Activated T-cell treated with anti-CD3 and anti-CD28 coated beads, Interleukin-2, amount 50 U/mL, for 24 hours (primary cell): ENCODE measurements at places on chromosomes 2 and 18.

DNA sequence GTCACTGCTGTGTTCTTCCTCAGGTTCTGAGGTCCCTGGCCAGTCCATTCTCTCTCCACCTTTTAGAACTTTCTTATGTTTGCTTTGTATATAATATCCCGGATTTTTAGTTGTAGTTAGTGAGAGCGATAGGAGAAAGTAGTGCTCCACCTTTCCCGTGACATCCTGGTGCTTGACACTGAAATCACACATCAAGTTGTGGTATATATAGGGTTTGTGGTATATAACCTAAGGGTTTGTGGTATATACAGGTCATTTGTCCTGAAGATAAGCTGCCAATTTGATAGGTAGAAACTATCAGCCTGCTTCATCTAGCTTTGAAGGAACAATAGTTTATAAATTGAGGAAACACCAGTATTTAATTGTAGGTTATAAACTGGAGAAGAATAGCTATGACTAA lies 13.1 kb downstream of the ZNF892 start:
- no peak for DNase-seq

GRCh38 chr2:241410739-241411176 lies 54.7 kb downstream of the FARP2 start:
- DNase-seq = no peak

DNA sequence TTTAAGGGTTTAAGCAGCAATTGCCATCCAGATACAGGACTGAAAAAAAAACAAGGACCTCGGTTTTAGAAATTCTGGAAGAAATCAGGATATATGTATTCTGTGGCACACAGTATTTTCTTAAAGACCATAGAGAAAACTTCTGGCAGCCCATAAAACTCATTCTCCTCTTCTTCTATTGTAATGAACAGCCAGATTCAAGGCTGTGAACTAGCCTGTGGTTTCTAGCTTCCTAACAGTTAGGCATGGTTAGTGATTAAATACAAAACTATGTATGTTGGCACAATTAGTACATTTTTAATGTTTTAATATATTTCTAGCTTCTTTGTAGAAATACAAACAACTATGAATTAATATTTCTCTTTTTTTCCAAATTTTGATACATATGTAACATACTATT lies 555.7 kb downstream of the DSC3 start:
- no peak for DNase-seq

DNA sequence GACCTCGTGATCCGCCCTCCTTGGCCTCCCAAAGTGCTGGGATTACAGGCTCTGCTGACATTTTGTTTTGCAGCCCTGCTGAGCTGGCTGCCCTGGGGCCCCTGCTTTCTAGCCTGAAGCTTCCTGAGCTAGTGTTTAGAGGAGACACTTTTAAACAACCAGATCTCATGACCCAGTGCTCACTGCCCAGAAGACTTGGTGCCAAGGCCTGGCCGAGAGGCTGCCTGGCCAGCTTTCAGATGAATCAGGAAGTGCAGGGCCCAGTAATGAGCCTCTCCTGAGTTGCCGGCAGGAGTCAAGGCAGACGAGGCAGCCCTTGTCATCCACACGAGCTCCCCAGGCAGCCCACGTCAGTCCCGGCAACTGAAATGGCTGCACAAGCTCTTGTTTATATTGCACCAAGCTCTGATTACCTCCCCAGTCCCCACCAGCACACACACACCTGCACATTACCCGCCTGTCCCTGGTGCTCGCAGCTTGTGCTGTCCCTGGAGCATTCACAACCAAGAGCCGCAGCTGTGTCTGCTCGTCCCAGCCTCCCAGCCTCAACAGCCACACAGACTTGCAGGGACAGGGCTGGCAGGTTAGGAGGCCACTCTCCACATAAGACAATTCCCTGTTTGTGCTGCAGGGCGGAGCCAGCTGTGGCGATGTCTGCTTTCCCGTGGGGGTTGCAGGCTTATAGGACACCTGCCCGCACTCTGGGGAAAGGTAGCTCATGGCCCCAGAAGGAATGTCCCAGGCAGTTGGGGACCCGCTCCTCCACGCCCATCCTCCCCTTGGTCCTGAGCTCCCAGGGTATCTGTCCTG lies 331.2 kb upstream of the MYT1L start:
- no peak for DNase-seq

- DNase-seq = no peak
Observed at GRCh38 chr2:68463287-68463877, 3.7 kb downstream of the FBXO48 start.

DNA sequence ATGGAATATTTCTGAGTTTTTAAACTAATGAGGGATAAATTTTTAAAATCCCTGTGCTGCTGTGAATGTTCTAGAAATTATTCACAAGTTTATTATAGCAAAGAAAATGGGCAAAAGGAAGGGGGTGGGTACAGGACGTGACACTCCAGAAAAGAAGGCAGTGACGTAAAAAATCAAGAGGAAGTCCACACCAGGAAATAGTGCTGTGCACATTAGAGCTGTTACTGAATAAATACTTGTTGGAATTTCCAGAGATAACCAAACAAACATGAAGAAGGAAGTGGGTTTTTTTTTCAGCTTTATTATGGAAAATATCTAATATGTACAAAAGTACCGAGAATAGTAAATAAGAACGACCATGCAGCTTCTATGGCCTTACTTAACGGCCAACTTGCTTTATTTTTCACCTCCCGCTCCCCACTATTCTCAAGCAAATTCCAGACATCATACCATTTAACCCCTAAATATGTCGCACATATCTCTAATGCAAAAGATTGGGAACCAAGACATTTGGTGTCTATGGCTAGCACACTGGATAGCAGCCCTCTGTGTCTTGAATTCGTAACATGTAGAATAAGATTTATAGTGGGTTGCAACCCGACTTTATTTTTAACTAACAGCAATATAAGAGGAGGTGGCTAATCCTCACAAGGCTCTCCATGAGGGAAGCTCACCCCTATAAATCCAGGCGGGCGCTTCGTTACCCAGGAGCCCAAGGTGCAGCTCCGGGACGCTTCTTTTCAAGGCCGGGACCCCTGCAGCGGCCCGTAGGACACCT lies 580 bp upstream of the NDUFV2 start:
- no peak for DNase-seq
